Suppressor macrophage treated with lipopolysaccharide for 1 hour (primary cell): ENCODE measurements at places on chromosomes 6 and 20.
A peak's percentile ranks its signal among the peaks of the same experiment; 100 is the strongest.

DNA sequence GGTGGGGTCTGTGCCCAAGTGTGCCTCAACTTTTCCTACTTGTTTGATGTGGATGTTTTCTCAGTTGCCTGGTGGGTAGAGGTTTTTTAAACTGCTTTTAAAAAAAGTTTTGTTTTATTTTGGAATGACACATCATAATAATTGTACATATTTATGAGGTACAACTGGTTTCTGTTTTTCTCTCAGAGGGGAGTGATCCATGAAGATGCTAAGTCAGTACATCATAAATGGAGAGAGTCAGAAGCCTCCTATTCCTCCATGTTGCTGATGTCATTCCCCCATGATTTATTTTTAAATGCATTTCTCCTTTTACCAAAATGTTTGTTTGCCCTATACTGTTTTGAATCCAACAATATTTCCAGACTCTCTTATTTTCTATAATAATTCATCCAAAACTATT, 77.3 kb upstream of the CLVS2 start:
- DNase-seq: no peak

DNA sequence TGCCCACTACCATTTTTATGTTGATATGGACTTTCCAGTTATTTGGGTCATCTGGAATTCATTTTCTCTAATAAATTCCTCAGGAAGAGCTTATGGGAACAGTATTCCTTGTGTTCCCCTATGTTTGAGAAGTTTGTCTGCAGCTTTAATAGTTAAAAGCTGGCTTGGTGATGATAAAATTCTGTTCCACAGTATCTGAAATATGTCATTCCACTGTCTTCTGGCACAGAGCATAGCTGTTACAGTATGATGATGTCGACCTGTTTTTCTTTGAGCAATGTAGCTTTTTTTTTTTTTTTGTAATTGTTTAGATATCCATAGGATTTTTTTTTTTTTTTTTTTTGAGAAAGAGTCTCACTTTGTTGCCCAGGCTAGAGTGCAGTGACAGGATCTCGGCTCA, 43.2 kb downstream of the NCOA3 start:
- no peak for DNase-seq

DNA sequence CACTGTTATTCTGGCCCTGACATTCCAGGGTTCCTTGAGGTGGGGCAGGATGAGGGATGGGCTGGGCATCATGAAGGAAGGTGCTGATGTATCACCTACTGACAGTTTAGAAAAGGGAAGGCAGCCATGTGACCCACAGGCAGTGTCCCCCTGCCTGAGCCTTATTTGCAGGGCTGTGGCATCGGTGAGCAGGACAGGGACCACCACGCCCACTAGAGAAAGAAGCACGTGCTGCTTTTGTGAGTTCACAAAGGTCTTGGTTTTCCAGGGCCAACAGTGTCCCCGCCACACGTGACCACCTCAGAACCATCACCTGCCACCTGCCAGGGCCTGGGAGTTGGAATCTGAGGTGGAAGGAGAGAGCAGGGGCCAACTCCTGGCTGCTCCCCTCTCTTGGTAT, 43.5 kb upstream of the SCRT2 start:
- DNase-seq: no peak

DNA sequence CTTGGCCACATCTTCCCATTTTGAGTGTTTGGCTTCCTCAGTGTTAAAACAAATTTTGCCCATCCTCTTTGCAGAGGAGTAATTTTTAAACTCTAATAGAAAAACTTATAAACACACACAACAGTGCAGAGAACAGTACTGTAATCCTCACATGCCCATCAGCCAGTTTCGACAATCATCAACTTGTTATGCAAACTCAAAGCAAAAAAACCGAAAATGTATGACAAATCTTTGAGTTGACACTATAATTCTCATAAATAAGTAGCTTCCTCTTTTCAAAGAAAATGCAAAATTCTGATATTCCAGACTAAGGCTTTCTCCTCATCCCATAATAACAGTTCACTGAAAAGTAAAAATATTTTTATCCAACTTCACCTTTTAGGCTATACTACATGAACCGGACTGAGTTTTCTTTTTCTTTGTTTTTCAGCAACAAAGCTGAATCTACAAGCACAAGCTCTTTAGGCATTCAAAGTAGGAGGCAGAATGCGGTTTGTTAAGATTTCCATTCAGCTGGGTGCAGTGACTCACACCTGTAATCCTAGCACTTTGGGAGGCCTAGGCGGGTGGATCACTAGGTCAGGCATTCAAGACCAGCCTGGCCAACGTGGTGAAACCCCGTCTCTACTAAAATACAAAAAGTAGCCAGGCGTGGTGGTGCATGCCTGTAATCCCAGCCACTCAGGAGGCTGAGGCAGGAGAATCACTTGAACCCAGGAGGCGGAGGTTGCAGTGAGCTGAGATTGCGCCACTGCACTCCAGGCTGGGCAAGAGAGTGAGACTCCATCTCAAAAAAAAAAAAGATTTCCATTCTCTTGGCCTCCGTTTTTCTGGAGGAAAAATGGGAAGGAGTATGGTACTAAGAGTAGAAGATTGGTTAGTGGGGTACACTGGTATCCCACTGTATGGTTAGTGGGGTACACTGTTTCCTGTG, 74.8 kb downstream of the GCNT2 start:
- DNase-seq: peak; percentile 97
